ENCODE measurements at places on chromosomes 7 and 10.

DNA sequence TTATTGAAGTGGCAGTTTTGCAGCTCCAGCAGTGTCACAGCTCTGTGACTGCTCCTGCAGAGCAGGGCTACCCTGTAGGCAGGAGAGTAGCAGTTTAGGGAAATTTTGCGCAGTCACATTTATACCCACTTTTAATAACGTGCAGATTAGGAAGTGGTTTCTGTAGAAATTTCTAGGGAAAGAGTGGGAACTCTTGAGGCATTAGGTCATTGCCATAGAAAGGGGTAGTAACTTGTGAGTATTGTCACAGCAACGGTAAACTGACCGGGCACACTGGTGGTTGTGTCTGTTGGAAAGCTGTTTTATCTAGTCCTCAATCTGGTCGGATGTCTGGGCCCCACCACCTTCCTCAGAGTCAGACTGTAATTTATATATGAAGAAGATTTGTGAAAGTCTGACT, 51.9 kb downstream of the CDC14C start:
- DNase-seq: no peak

- DNase-seq: peak; percentile 89
Observed at GRCh38 chr10:70578371-70578947, 24.1 kb downstream of the PRF1 start.

GRCh38 chr7:14973712-14974428, 71.3 kb upstream of the DGKB start:
- no peak for DNase-seq

DNA sequence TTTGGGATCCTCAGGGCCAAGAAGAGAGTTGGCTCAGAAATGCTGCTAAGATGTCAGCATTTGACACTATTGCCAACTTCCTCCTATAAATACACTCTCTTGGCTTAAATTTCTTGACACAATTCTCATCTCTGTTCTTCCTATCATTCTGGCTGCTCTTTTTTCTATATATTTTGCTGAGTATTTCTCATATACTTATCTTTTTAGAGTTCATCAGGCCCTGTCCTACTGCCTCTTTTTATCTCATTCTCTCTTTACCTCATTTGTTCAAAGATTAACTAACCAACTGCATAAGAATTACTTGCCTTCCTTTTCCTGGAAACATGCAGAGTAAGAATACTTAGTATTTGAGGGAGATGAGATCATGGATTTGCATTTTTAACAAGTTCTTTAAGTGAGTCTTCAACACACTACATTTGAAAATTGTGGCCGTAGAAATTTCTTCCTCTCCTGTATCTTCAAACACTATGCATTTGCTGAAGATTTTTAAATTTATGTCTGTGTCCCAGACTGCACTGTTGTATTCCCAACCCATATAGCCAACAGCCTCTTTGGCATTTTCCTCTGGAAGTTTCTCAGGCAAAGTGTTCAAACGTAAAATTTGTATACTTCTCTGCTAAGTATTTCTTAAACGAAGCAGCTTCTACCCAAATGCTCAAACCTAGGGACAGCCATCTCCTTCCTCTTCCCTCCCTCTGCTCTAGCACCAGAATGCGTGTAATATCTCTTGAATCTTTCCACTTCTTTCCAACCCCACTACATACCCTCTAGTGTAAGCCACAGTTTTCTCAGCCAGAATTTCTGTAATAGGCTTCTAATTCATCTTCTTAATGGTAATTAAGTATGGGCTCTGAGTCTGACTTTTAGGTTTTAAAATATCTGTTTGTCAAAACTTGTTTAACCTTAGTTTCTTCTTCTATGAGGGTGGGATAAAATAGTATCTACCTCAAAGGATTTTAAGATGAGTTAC, 35.5 kb downstream of the ARL4A start:
- DNase-seq: no peak

- no peak for DNase-seq
Observed at GRCh38 chr10:99610221-99610620, 10.0 kb downstream of the SLC25A28 start.

DNA sequence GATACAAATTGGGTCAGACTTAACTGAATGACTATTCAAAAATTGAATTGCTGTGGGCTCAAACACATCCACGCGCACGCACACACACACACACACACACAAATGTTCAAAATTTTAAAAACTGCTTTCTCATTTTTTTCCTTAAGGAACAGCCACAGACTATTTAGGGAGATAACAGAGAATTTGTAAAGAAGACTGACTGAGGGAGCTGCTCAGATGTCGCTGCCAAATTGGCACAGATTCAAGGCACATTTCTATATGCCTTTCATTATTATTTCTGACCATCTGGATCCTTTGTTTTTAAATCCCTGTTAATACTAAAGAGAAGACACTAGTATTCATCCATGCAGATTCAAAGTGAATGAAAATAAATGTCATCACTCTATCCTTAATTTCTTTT, 154.8 kb downstream of the DGKB start:
- no peak for DNase-seq

DNA sequence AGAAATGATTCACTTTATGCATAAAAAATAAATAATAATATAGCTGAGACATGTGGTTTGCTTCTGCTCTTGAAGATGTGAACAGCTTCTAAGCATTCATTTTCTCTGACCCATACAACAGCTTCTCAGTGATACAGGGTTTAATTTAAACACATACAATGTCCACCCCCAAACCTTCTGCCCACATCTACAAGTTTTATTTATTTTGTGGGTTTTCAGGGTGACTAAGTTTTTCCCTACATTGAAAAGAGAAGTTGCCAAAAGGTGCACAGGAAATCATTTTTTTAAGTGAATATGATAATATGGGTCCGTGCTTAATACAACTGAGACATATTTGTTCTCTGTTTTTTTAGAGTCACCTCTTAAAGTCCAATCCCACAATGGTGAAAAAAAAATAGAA, 17.2 kb downstream of the INHBA start:
- no peak for DNase-seq

DNA sequence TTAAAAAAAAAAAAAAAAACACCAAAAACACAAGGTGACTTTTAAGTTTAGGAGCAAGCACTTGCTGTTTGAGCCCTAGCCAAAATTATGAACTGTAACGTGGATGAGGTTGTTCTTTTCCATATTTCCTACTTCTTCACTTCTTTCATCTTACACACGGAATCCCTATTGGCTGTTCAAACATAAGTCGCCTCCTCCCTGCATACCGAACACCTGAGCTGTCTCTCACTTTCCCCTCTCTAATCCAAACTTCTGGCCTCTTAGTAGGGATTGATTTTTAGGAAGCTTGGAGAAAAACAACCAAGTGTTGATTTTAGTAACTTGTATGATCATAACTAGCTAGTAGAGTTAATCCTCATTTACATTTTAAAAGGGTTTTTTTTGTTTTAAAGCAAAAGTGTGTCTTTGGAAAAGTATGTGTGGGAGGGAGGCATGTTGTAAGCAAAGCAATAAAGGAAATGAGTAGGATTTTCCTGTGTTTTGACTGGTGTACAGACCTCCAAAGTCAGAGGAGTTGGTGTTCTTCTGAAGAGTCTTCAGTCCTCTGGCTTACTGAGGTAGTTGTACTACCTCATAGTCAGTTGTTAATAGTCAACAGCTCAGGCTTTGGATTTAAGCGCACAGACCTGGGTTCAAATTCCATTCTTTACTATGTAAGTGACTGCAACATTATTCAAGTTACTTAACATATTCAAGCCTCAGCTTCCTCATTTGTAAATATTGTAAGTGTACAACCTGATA, 39.3 kb downstream of the RABGEF1 start:
- no peak for DNase-seq

- no peak for DNase-seq
Observed at GRCh38 chr7:6380310-6381095, 67.3 kb downstream of the DAGLB start.

- DNase-seq: no peak
Observed at GRCh38 chr7:94642838-94643653, 12.9 kb downstream of the SGCE start.

DNA sequence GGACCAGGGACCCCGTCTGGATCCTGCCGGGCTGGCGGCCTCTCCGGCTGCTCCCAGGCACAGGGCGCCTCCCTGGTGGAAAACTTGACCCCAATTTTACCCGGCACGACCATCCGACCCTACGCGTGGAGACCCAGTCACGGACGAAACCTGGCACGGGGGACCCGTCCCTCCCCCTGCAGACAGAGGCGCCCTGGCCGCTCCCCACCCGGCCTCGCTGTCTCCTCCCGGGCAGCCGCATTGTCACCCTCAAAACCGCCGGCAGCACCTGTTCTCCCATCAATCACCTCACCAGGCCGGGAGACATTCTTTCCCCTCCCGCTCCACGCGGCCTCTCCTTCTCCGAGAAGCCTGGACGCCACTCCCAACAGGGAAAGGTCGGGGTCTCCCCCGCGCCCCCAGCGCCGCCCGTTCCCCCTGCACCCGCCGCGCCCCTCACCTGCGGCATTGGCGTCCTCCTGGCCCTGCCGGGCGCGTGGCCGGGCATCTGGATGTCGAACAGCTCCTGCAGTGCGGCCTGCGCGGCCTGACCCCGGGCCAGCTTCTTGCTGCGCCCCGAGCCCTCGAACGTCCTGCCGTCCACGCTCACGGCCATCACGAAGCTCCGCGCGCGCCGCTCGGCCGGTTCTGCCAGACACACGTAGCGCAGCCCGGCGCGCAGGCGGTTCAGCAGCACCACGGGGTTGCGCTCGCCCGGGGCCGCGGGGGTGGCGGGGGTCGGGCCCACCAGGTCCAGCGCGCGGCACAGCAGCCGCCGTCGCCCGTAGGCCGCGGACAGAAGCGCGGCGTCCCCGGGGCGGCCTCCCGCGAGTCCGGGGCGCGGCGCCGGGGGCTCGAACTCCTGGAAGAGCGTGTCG, 306.6 kb downstream of the WDR37 start:
- peak; percentile 42 for DNase-seq

- no peak for DNase-seq
Observed at GRCh38 chr10:20977300-20977699, 80.2 kb upstream of the NEBL start.

- no peak for DNase-seq
Observed at GRCh38 chr10:97311111-97311626, 7.9 kb upstream of the FRAT1 start.

DNA sequence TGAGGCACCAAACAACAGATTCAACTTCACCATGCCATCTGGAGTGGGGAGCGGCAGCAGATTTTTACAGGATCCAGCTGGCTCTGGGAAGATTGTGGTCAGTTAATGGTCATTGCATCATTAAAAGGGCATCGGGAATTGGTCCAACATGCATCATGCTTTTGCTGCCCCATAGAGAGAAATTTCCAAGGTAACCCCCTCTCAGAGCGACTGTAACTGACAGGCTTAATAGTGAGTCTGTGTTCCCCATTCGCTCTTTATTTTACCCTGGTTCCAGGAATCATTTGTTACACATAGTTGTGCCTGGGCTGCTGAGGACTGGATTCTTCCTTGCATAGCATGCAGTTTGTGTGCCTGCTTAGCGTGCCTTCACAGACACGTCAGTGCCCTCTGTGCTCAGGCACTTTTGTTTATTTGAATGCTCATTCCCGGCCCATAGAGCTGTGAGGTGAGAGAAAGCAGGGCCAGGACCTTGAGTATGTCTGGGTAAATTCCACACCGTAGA, 49.9 kb downstream of the CDHR3 start:
- DNase-seq: peak; percentile 47

DNA sequence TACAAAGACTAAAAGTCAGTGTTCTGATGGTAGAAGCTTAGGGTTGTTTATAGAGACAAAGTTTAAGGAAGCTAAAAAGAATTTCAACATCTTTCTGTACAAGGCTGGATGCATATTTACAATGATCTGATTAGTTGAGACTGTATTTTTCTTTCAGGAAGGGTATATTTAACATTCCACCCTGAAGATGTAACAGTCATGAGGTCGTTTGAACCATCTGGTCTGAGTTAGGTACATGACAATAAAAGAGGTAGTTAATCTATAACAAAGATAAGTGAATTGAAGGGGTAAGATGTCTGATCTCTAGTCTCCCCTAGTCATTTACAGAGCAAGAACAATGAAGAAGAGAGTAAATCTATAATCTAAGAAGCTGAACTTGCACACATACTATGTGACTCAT, 821.2 kb downstream of the CNTNAP2 start:
- DNase-seq: no peak

DNA sequence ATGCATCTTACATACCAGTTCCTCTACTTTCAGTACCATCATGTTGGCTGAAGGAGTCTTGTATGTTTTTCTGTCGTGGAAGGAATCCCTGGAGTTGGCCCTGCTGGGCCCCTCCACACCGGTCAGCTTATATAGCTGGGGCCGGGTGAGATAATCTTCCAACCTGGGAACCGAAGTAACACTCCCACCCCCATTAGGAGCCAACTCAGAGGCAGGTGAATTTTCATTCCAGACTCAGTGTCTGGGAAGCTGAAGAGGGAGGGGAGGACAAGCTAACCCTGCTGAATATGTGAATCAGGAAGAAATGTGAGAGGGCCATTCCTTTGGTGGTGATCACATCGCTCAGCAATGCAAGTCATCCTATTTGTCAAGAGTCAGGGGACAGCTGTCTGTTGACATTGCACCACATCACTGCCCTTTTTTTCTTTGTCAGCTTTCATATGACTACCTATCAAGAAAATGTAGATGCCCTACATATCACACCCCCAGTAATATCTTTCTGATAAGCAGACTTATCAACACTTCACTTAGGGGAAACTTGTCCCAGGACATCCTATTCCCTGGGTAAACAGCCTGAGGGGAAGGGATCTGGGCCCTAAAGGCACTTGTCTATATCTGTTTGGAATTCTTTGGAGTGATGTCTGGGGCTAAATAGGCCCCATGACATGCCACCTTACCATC, at the start of gene ANKRD1:
Gene ANKRD1 (minus strand): TSS at position 102 of the 681 bp plus-strand sequence. CDS start 60 bp downstream, at position 42.
- peak; percentile 95 for DNase-seq

- peak; percentile 59 for DNase-seq
Observed at GRCh38 chr10:118504467-118505205, 90.8 kb downstream of the PRLHR start.

DNA sequence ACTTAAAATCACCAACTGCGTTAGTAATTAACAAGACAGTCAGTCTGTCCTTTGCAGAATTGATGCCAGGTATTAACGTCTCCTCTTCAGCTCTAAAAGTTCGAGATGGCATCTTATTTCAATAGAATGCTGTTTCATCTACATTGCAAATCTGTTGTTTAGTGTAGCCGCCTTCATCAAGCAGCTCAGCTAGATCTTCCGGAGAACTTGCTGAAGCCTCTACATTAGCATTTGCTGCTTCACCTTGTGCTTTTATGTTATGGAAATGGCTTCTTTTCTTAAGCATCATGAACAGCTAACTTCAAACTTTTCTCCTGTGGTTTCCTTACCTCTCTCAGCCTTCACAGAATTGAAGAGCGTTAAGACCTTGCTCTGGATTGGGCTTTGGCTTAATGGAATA, 95.5 kb upstream of the FAM20C start:
- DNase-seq: no peak

DNA sequence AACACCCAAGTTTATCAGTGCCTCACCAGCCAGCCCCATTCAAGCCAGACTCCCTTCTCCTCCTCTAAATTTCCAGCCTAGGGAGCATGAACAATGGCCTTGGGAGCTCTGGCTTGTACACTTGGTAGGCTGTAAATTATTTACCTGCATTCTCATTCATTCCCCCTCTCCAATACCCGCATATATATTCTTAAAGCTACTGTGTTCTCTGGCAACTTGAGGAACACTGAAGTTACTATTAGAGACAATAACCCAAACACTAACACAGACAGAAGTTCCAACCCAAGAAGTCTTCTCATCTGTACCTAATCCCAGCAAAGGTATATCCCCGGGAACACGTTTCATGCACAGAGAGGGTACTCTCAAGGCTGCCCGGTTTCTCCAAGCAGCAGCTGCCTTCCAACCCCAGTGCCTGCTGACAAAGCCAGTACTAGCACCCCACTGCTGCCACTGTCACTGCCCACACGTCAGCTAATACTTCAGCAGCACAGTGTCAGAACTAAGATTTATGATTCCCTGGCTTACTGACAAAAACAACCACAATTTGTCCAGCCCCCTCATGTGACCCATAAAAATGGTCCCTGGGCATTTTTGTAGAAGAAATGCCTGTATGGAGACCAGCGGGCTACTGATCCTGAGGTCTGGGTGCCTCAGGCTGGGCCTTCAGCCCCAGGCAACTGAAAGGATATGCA, 3.1 kb downstream of the WDR91 start:
- DNase-seq: no peak
